ENCODE measurements at places on chromosomes 1 and 21. TPM values are rescaled to one million over a fixed set of nuclear protein-coding genes. Genes with fewer than 3 reads are reported as not detected.

Gene CROCC
- 3.3 TPM for total RNA-seq

Gene CACNA1E
- 22.0 TPM for total RNA-seq

Gene MYBPH
- not detected for total RNA-seq

Gene LINGO4
- not detected for total RNA-seq

Data from GM12878 (cell line).